ENCODE measurements at places on chromosomes 7 and 10. TPM values are rescaled to one million over a fixed set of nuclear protein-coding genes. Genes with fewer than 3 reads are reported as not detected.

XPNPEP1 gene
- total RNA-seq: 101 TPM

MSRB2 gene
- total RNA-seq: 20.3 TPM

NPFFR1 gene
- not detected for total RNA-seq

CALN1 gene
- total RNA-seq: not detected

CNTNAP2 gene
- 1.3 TPM for total RNA-seq

NUTM2A gene
- total RNA-seq: 0.34 TPM

Measured in pericardium fibroblast (primary cell).